Renal pelvis (tissue), 12 donors: ENCODE measurements at places on chromosomes 3 and 15.

DNA sequence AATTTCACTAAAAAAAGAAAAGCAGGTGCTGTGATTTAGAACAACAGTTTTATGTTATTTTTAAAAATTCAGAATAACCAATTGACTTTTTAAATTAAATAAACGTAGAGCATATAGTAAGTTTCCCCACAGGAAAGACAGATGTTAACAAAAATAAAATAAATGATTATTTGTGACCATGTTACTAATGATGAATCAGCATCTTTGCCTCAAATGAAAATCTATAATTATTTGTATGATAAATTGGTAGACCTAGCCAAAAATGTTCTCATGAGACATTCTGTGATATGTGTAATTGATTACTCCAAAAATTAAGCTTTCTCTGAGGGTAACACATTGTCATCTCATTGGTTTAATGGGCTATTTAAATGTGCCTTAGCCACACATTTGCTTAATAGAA lies 948.0 kb downstream of the NAALADL2 start:
- no peak for DNase-seq

DNA sequence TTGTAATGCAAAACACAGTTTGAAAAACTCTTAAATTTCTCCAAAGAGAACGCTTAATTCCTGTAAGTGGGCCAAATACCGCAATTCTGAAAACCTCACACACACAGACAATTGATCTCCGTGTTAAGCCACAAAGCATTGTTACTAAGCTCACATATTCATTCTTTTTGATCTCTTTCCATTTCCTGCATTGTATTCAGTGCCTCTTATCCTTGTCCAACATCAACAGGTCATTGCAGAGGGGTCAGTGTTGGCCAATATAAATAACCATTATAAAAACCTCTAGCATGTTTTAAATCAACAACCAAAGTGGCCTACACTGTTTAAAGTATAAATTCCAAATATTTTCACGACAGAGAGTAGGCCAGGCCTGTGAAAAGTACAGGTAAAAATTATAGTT lies 171.1 kb downstream of the PDZRN3 start:
- no peak for DNase-seq

DNA sequence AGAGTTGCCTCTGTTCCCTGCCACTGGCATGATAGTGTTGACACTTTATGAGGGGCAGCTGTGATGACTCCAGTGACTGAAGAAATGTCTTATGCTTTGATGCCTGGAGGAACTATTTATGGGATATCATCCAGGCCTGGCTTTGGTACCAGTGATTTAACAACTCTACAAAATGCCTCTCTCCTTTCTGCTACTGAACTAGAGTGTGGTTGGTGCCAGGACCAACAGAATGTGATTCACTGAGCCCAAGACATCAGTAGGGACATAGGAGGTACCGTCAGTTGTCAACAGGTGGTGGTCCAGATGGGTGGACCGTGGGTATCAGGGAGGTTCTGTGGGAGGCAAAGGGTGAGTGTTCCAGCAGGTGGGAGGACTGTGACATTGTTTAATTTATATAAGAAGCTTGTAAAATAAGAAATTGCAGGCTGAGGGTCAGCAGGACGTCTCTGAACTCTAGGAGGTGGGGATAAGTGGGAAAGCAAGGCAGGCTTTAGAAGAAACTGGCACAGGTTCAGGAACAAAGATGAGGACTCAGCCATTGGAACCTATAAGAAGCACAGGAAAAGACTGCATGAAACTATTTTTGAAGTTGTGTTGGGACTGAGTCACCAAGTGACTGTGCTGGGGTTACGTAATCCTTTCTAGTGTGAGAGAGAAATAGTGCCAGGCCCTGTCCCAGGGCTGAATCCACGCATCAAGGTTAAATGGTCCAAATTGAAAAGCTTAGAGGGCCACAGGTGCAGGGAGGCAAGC lies 28.5 kb upstream of the SLC7A14 start:
- DNase-seq = no peak

GRCh38 chr3:102979682-102980354 lies 545.0 kb downstream of the ZPLD1 start:
- peak; percentile 67 for DNase-seq

DNA sequence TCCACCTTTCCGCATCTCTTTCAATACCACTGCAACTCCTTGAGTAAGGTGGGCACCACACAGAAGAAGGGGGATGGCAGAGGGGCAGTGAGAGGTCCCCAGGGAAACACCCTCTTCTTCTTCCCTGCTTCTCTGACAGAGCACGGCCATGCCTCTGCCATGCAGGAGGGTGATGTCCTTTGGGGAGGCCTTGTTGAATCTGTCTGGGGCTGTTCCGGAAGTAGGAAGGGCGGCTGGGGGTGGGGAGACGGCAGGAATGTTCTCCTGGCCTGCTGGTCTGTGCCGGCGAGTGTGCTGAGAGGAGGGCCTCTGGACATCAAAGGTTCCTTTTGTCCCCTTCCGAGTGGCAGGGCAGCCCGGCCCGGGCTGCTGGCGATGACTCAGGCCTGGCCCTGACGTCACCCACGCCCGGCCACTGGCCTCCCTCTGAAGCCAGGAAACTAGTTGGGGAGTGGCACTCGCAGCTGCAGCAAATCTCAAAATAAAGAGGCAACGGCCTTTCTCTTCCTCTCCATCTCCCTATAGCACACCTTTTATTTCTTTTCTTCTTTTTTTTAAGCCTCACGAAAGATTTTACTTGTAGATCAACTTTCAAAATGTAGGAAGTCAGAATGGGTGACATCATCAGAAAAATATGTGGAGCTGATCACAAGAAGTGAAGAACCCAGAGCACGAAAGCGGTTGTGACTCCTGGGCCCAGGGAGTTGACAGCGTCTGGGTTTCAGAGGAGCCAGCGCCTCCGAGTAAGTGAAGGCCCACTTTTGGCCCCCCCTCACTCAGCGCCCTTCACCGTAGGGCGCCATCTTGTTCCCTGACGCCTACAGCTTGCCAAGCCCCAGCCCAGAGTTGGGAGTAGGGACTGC lies at the start of gene ZBTB38:
ZBTB38 (plus strand) TSS at position 443 of the 863 bp plus-strand sequence. CDS start 73,885 bp downstream, outside the sequence.
- peak; percentile 62 for DNase-seq

DNA sequence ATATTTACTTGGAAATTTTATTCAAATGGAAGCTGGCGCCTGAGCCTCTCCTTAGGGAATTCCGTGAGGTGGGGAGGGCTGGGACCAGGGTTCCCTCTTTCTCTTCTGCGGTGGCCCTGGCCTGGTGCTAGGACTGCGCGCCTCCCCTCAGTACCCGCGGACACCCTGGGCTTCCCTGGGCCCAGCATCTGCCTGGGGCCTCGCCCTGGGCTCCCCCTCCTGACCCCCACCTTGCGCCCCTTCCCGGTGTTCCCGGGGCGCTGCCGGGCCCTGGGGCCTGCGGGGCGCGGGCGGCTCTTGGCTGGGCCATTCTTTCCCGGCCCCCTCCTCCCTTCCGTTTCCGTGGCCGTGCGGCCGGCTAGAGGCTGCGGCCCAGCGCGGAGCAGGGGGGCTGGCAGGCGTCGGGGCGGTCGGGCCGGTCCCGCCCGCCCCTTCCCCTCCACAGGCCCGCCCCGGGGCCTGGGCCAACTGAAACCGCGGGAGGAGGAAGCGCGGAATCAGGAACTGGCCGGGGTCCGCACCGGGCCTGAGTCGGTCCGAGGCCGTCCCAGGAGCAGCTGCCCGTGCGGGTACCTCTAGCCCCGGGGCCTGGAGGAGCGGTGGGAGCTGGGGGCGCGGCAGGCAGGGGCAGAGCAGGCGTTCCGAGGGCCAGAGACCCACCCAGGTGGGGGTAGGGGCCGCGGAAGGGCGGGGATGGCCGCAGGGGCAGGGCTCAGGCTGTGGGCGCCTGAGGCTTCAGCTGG lies at the start of gene FES:
FES (plus strand) TSS at position 529 of the 743 bp plus-strand sequence. CDS start 542 bp downstream, outside the sequence.
- DNase-seq = peak; percentile 70

GRCh38 chr15:75148280-75148679 lies 53.4 kb upstream of the C15orf39 start:
- DNase-seq = no peak

DNA sequence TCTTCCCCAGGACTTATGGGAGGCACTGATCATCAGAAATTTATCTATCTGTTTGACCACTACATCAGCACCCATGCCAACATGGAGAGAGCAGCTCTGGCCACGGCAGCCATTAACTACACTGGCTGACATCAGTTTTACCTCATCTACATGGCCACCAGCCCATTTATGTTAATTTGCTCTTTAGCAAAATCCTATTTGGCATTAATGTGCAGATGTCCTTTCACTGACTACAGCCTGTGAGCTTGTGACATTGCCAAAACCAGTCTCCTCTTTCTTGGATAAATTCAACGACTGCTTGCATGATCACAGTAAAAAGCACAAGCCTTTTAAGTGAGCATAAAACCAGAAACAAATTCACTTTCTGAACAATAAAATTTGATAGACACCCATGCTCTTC lies 47.5 kb downstream of the NR1I2 start:
- no peak for DNase-seq

DNA sequence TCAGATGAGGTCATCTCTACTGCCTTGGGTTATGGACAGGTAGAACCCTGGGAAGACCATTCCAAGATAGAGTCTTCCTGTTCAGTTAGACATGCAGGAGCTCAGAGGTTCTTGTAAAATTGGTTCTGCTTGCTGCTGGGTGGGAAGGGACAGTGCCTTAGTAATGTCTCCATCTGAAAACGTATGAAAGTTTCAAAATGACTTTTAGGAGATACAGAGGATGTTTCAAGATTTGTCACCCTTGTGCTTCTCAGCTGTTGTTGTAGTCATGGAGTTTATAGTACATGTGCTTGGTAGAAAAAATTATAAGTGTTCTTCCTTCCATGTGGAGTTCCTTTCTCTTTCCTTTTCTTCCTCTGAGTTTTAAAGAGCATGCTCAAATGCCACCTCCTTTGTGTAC lies 885.2 kb upstream of the CFAP20DC start:
- no peak for DNase-seq

- no peak for DNase-seq
Observed at GRCh38 chr15:55743729-55744655, 1.0 kb upstream of the PRTG start.

DNA sequence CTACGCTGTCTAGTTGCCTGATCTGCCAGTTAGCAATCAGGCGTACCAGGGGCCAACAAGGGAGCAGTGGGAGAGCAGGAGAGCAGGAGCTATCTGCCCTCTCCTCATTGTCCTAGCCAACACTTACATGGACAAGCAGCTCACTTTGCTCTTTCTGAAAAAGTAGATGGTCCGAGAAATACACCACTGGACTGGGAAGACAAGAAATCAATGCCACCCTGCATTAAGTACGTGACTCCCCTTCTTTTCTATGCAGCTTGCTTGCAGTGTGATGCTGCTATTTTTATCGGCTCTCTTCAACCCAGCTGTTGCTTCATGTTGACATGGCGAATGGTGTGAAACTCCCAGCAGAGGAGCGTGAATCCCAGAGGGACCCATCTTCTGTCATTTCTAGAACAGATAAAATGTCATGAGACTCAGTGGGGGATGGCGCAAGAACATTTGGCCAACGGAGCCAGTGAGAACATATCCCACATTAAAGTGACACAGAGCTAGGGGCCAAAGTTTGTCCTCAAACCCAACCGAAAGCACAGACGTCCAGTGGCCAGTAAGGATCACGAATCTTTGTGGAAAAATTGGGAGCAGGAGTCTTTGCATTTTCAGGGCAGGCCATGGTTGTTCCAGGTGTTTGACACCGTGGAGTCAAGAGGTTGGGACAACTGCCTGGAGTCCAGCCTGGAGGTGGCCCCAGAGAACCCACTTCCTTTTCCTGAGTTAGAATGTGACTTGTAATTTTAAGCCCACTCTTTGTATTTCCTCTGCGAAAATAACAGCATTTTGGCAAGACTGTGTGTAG lies 53.7 kb upstream of the MEF2A start:
- no peak for DNase-seq

GRCh38 chr3:60033901-60034453 lies 984.2 kb upstream of the CFAP20DC start:
- DNase-seq = no peak

- DNase-seq = no peak
Observed at GRCh38 chr3:38137615-38138348, 679 bp upstream of the MYD88 start.

- DNase-seq = no peak
Observed at GRCh38 chr3:78274475-78275065, 1234.7 kb downstream of the ROBO2 start.
